Activated CD4-positive, alpha-beta T cell treated with anti-CD3 and anti-CD28 coated beads for 36 hours (primary cell): ENCODE measurements at places on chromosomes 5 and 9. TPM values are rescaled to one million over a fixed set of nuclear protein-coding genes. Genes with fewer than 3 reads are reported as not detected.
A peak's percentile ranks its signal among the peaks of the same experiment; 100 is the strongest.

DNA sequence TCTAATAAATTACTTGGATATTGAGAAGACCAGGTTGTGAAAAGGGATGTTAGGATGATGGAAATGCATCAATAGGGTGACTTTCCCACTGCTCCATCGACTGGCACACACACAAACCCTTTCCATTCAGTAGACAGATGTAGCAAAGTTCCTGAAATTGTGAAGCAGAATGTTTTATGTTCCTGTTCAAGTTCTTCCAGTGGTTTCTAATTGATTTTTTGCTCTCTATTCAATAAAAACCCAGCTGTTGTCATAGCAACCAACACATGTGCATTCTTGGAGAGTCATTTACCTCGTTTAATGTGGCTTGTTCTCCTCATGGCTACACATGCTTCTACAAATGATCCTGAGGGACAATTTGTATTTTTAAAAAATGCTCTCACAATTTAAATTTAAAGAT lies 244.6 kb downstream of the RAB3C start:
- no peak for DNase-seq

DNA sequence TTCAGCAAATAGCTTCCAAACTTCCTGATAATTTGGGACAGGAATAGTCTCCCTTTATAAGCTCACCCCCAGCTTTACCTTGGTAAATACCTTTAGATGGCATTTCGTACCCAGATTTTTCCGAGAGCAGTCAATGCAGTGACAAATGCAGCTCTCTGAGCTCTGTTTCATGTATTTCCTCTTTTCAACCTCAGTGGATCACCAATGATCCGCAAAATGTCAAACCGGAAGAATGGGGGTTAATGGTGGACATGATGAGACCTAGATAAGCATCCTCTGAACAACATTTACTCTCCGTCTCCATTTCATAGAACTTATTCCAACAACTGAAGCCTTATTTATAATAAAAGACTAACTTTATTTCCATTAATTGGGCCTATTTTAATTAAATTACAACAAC lies 227.3 kb downstream of the MCTP1 start:
- DNase-seq, result no peak

- DNase-seq, result no peak
Observed at GRCh38 chr5:25862276-25862675, 1176.1 kb downstream of the CDH9 start.

GRCh38 chr5:109529987-109530386 lies 120.2 kb upstream of the PJA2 start:
- no peak for DNase-seq

DNA sequence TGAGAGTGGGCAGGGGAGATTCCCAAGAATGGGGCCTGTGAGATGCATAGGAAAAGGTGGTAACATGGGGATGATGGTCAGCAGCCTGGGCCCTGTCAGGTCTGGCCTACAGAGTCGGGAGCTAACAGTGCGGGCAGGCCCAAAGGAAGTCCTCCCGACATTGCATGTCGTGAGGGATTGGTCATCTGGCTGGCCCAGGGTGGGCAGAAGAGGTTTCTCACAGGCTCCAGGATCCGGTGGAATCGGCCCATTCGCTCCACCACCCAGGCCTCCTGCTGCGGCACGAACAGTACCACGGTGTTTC lies 514 bp downstream of the STOML2 start:
- DNase-seq, result peak; percentile 34

Gene RNF44
- total RNA-seq, result 61.6 TPM

Gene PRSS3
- total RNA-seq, result not detected

- no peak for DNase-seq
Observed at GRCh38 chr5:115683081-115683480, 57.2 kb upstream of the TMED7 start.

Gene ACOT12
- not detected for total RNA-seq

Gene PIK3R1
- total RNA-seq, result 40.0 TPM

Gene ZDHHC11
- total RNA-seq, result 8.5 TPM

Gene STRBP
- total RNA-seq, result 34.8 TPM

DNA sequence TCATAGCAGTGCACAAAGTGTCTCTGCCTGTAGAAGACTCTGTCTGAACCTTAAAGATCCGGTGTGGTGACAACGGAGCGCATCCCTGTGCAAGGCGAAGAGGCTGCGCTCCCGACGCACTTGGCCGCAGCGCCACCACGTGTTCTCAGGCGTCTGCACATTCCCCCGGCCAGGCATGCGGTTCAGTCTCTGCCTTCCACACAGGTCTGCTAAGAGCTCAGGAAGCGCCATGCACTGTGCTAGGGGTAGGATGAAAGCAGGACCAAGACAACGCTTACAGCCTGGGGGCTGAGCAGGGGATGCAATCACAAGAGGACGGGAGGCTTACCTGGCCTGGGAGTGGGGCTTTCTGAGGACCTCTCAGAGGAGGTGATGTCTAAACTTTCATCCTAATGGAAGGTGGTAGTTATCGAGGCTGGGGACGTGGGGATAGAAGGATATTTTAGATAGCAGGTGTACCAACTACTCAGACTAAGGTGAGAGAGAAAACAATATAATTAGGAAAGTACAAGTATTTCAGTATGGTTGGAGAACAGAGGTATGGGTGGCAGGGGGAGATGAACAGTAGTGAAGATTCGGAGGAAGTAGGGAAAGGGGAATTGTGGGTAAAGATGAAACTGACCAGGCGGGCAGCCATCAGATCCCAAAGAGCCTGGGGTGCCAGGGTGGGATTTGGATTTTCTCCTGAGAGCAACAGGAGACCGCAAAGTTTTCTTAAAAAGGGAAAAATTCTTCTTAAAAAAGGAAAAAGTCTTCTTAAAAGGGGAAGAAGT lies 13.3 kb downstream of the CAPSL start:
- DNase-seq, result peak; percentile 93
